Right lung (tissue), 10 donors: ENCODE measurements at places on chromosomes 13 and 19. TPM values are rescaled to one million over a fixed set of nuclear protein-coding genes. Genes with fewer than 3 reads are reported as not detected.

DNA sequence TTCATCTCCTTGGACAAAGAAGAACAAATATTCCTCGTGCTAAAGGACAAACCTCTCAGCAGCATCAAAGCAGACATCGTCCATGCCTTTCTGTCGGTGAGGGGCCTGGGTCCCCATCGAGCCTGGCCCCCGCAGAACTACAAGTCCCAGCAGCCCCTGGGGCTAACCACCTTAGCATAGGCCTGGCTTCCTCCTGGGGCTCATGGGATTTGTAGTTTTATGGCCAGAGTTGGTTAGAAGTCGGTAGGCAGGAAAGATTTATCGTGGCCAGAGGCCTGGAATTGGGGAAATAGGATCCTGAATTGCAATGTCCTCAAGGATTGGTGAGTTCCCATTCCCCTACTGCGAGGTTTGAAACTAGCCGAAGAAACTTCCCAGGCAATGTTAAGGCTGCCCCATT, 19.6 kb downstream of the TMEM150B start:
- DNase-seq = no peak

GRCh38 chr13:97191142-97191541, 31.0 kb upstream of the MBNL2 start:
- DNase-seq = no peak

- no peak for DNase-seq
These were observed 292.1 kb upstream of the MAB21L1 start for GRCh38 chr13:35768551-35768950.

DNA sequence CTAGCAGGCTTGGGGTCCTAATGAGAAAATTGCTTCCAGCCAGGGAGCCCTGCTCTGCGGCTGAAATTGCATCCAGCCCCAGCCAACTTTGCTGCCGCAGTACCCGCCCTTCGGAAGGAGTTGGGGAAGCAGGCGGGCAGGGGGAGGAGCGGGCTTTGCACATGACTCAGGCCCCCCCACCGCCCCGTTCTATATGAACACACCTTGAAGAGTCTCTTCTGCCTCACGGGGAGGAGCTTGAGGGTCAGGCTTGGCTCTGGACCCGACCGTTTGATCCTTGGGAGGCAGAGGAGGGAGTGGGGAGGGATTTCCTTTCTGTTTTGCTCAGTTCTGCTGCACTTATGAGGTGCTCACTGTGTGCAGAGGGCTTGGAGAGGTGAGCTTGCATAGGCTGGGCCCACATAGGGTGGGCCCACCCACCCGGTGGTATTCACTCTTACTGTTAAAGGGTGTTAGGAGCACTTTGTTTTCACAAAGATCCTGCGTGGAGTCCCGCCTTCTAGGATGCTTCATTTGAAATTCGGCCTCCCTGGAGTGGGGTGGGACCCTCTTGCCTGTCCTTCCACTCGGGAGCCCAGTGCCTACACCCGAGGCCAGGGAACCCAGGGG, 46.5 kb downstream of the LYL1 start:
- DNase-seq = no peak

GRCh38 chr19:48094129-48094854, 16.3 kb downstream of the PLA2G4C start:
- no peak for DNase-seq

The PEG3 gene
- polyA plus RNA-seq = 36.6 TPM
